ENCODE measurements at places on chromosomes 7 and 10.

DNA sequence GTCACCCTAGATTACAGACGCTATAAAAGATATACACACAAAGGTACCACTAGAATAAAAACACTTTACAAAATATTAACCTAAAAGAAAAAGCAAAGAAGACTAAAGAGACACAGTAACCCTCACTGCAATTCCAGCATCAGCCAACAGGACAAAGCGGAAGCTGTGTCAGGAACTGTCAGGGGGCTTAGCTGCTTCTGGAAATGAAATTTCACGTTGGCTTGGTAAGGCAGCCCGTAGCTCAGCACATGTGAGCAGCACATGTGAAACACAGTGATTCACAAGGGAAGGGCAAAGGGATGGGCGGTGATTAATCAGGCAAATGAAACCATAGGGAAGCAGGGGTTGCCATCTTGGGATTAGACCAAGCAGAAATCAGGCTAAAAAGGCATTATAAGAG is 195.4 kb downstream of the MGMT start:
- no peak for DNase-seq

DNA sequence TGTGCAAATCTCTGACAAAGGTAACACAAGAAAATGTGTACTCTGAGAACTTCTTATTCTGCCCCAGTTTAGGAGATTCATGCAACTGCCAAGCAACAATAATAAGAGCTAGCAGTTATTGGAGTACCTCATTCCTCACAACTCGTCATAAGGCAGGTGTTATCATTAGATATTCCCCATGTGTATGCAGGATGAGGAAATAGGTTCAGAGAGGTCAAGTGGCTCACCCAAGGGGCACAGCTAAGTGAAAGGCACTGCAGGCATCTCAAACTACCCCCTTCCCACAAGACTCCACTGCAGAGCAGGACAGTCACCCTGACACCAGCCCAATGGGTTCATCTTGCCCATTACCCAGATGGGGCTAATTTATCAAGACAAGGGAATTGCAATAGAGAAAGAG is 1.3 kb upstream of the GSTK1 start:
- no peak for DNase-seq

DNA sequence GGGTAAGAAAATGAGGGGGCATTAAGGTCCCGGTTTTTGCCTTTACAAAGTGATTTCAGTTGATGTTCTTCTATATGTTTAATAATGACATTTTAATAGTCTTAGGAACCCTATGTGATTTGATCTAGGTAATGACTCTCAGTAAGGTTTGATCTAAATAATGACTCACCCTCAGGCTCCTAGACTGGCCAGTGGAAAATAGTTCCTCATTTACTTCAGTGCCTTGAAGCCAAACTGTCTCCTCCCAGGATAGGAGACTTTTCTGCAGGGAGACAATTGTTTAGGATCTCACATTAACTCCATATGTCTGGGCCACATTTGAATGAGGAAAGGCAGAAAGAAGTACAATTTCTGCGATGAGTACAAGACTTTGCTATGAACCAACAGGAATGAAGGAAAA is 1331.9 kb downstream of the XPNPEP1 start:
- no peak for DNase-seq

DNA sequence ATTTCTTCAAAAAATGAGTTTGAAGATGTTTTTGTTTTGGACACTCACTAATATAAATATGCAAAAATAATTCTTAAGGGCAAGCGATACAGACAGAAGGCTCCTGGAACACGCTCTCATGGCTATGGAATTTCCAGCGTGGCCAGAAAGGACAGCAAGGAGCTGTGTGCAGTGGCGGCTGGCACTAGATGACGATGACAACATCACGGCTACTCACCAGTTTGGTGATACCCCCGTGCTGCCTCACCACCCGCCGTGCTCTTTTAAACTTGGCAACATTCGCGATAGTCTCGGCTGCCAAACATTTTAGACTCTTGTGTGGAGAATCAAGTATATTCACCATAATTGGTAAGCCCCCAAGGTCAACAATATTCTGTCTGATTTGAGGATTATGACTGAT is 54.9 kb downstream of the ODAD2 start:
- no peak for DNase-seq

- DNase-seq, result no peak
Measured at GRCh38 chr10:129442866-129443265, 24.2 kb upstream of the MGMT start.

DNA sequence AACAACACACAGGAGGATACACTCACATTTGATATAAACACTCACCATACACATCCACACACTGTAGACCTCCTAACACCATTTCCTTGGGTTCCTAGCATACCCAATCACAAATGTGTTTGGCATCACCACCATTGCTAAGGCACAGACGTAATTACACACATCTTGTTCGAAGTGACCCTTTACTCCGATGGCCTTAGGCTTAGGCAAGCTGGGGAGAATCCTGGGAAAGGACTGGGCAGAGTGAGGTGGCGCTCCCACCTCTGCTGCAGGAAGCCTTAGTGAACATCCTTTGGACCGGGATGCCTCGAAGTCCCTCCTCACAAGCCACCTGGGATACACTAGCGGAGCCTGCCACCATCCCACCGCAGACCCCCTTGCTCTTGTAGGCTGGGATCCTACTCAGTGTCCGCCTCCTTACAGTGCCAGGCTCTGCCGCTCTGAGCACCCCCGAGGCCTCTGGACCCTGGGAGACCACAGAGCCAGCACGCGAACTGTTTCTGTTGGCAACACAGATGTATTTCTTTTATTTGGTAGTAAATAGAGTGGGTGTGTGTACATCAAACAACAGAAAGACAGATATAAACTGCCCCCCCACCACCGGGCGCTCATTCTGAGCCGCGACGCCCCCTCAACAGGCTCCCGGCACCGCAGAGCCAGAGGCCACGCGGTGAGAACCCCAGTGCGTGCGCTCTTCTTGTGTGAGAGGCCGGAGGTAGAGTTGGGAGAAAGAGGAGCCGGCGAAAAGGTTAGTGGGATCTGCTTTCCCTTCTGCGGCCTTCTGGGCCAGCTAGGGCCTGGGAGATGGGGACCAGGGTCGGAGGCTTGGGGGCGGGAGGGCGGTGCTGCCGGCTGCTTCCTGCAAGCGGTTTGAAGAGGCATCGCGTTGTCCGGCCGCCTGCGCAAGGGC is 5.9 kb upstream of the HMX2 start:
- DNase-seq, result no peak

DNA sequence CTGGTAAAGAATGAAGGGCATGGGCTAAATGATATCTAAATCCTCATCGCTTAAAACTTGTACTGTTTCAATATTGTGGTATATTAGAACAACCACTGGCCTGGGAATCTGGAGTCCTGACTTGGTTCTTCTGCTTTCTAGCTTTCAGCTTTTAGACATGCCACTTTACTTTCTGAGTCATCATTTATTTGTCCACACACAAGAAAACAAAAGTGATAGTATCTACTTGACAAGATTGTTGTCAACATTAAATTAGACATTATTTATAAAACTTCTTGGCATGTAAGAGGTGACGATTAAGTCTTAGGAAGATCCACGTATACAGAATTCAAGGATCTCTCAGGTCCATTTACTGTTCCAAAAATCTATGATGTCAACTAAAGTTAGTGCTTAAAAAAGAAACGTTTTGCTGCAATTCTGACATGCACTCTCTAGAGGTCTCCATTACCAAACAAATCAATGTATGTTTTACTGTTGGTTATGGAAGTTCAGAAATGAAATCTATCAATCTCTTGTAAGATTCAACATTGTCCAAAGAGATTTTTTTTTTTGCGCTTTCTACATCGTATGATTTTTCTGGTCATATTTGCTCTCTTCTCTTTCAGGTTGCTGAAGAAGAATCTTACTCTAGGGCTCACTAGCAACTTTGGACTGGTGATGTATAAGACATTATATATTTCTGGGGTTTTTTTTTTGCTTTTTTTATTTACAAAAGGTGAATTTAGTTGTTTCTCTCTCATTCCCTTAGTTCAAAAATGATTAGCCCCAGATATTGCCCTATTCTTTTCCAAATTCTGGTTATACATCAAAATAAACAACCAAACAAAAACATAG is 53.6 kb upstream of the DYNC1I1 start:
- no peak for DNase-seq

GRCh38 chr7:129643550-129644170 is 32.1 kb downstream of the NRF1 start:
- DNase-seq, result no peak

- peak; percentile 74 for DNase-seq
Measured at GRCh38 chr10:71073451-71074175, 138.8 kb upstream of the UNC5B start.

- no peak for DNase-seq
Measured at GRCh38 chr10:113108948-113109347, 158.9 kb downstream of the TCF7L2 start.

- no peak for DNase-seq
Measured at GRCh38 chr10:72466018-72466417, 111.3 kb upstream of the DNAJB12 start.

DNA sequence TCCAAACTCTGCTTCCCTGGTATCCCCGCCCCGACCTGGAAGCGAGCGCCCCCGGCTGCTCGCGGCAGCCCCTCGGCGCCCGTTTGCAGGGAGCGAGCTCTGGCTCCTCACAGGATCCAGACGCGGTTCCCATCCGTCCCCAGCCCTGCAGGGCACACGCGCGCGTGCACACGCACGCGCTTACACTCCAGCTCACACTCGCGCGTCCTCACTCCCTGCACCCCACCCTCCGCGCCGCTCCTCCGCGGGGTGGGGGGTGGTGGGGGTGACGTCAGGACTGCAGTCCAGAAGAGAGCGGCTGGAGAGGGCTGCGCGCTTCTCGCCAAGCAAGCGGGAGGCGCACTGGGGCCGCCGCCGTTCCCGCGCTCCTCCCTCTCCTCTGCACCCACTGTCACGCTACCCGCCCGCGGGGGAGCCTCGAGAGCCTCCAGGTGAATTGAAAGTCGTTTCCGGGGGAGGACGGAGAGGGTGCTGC is 255.6 kb downstream of the OTUD1 start:
- DNase-seq, result no peak

- DNase-seq, result no peak
Measured at GRCh38 chr7:69787736-69788431, 189.6 kb downstream of the AUTS2 start.

- DNase-seq, result no peak
Measured at GRCh38 chr7:24902276-24902675, 77.7 kb downstream of the OSBPL3 start.

DNA sequence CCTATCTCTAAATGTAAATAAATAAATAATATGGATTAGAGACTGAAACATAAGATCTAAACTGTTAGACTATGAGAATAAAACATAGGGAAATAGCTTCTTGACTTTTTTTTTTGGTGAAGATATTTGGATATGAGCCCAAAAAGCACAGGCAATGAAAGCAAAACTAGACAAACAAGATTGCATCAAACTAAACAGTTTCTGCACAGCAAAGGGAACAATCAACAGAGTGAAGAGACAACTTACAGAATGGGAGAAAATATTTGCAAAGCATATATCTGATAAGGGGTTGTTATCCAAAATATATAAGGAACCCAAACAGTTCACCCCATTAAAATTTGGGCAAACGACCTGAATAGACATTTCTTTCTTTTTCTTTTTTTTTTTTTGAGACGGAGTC is 148.1 kb downstream of the SUGCT start:
- no peak for DNase-seq

DNA sequence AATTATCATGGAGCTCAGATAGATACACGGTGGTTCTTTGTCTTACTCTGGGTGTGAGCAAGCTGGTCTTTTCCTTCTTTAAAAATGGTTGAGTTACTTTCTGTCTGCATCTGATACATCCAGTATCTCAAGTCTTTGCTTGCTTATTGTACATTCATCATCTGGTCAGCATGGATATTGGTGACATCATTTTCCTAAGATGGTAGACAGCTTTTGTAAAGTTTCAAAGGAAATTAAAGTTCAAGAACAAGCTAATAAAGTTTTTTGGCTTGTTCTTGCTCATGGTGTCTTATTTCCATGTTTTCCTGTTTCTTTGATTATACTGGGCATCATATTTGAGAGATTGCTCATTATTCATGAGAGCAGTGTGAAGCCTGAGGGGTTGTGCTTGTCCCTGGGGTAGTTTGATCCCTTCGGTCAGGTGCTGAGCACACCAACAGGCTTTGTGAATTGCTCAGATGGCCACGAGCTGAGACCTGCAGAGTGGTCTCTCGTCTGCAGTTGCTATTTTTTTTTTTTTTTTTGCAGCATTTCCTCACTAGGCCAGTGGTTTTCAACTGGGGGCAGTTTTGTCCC is 38.5 kb downstream of the MGMT start:
- no peak for DNase-seq

DNA sequence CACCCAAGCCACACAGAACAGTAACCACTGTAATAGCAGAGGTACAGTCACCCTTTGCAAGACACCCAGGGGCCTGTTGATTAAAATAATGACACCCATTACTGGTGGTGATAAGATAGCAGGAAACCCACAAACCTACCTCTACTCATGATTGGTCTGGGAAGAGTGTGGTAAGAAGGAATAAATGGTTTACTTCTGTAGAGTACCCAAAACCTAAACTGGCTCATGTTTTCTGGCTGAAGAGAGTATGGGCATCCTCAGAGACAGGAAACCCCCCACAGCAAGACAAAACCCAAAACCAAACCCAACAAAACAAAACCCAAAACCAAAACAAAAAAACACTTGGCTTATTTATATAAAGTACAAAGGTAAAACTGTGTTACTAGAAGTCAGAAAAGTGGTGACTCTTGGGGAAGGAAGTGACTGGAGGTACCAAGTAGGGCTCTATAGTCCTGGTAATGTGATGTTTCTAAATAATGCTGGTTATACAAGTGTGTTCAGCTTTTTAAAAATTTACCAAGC is 15.5 kb upstream of the DNAJB12 start:
- DNase-seq, result peak; percentile 36

- peak; percentile 44 for DNase-seq
Measured at GRCh38 chr7:151682831-151683614, 163.3 kb upstream of the RHEB start.

DNA sequence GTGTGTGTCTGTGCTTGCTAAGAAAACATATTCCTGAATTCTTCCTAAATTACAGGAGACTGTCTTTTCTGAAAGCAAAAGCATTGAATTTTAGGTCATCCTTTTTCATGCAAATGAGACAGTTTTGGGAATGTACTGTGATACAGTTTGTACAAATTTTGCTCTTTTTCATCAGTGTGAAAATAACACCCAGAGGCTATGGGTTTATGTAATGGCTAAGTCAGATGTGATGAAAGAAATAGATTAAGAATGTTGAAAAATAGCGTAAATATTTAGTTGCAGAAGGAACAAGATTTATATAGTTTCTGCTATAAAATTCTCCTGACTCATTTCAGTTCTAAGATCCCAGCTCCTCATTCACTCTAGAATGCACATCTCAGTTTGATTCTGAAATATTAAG is 24.6 kb downstream of the POM121L12 start:
- no peak for DNase-seq

DNA sequence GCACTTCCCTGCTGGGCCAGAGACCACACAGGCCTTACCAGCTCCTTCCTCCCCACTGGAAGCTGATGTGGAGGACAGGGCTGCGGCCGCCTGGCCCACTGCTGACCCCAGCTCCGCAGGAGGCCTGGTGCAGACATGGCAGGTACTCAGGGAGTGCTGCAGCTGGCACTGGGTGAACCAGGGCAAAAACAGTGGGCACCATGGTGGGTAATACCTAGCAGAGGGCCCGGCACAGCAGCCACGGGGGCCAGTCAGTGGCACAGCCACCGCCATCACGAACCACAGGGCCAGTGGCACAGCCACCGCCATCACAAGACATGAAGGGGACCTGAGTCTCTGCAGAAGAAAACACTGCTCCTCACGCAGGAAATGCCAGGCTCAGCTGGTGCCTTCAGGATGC is 152.6 kb upstream of the PPP2R2D start:
- DNase-seq, result peak; percentile 4
